ENCODE measurements at places on chromosomes 5 and 9.
A peak's percentile ranks its signal among the peaks of the same experiment; 100 is the strongest.

GRCh38 chr9:93594041-93594756 lies 17.8 kb downstream of the PHF2 start:
- DNase-seq = no peak

- DNase-seq = no peak
These were observed 214.7 kb downstream of the DENND1A start for GRCh38 chr9:123715258-123715657.

DNA sequence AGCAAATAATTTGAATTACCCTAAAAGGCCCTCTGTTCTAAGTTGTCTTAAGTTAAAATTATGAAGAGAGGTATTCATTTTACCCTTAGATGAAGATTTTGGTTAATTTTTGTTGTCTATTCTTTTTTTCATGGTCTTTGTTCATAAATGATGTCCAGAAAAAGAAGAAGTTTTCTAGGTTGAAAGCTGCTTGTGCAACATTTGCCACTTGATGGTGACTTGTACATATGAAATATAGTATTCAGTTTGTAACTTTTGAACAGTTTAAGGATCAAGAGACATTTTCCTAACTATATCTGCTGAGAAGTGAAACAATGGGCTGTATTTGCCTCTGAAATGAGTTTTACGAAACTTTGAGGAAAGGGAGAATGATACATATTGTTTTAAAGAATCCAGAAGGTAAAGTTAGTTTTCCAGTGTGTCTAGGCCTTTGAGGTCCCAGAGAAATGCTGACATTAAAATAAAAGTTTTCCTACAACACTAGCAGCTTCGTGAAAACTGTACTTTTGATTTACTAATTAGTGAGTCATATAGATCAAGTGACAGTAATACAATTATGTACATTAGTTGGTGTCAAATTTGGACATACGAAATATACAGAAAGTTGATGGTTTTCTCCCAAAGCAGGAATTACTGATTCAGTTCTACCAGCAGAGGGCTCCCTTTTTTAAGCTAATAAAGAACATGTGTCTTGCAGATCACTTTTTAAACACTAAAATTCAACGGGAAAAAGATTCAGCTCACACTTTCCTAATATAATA lies 70.5 kb downstream of the PIK3R1 start:
- peak; percentile 77 for DNase-seq

GRCh38 chr9:95134457-95134881 lies 183.0 kb downstream of the FANCC start:
- DNase-seq = no peak

- DNase-seq = no peak
These were observed 39.4 kb downstream of the NNT start for GRCh38 chr5:43642428-43642827.

DNA sequence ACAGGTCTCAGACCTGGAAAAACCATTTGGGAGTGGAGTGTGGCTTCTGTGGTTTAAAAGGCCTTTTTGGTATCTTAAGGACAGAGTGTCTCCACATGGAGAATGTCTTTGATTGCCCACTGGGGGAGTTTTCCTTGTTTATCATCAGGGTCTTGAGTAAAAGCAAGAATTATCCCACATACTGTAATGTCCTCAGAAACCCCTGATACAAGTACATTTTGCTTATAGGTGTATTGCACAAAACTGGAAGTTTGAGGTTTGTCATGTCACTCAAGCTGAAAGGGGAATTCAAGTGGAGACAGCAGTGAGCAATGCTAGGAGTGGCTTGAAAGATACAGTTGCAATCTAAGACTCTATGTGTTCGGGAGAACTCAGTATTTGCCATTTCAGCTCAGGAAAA lies 62.7 kb upstream of the GRAMD2B start:
- DNase-seq = no peak

DNA sequence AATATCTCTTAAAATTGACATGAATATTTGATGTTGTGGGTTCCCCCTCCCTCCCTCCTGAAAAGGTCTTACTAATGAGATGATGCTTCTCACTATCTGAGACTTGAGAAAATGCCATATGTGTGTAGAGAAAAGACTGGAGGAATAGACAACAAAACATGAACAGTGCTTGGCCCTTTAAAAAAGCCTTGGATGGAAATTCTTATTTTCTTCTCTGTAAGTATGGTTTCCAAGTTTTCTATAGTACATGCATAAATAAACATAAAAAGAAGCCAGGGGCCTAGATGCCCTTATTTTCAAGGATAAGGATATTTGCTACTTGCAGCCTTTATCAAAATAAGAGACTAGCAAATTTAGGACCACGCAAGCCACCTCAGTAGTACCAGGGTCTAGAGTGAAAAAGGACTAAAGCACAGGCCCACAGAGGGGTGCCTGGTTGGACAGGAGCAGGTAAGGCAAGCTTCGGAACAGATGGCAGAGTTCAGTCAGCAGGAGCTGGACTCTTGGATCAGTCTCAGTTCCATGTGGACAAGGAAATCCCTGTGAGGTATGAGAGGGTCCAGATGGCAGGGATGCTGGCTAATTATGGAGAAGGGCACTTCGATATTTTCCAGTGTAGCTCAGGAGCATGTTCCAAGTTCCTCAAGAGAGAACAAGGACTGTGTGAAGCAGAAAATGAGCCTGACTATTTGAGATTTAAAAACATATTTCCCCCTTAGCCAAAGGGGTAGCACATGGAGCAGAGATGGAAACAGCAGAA lies 4.6 kb upstream of the ANP32B start:
- no peak for DNase-seq

DNA sequence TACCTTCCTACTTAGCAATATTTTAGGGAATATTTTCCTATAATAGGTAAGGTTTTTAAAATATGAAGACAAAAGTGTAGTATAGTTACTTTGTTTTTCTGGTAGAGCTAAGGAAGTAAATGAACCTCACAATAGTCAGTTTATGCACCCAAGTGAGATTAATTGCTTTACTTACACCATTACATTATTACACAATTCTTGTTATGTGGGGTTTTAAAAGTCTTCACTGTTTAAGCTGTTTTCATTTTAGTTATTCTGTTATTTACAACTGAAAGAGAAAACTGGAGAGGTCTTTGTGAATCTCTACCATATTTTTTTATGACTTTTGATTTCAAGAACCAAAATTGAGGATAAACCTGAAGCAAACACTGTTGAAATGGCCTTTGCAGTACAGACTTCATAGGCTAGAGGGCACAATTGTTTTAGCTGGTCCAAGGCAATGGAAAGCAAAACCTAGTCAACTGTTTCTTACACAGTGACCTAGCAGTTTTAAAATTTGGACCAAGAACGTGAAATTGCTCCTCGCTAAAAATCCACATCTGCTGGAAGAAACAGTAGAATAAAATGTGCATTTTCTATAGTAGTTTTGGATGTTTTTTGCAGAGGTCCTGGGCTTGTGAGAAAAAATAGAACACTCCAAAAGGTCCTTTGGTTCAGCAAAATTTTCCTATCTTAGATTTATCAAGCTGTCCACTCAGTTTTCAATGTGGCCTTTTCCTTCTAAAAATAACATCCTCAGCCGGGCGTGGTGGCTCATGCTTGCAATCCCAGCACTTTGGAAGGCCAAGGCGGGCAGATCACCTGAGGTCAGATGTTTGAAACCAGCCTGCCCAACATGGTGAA lies 66.4 kb upstream of the FER start:
- DNase-seq = peak; percentile 86

DNA sequence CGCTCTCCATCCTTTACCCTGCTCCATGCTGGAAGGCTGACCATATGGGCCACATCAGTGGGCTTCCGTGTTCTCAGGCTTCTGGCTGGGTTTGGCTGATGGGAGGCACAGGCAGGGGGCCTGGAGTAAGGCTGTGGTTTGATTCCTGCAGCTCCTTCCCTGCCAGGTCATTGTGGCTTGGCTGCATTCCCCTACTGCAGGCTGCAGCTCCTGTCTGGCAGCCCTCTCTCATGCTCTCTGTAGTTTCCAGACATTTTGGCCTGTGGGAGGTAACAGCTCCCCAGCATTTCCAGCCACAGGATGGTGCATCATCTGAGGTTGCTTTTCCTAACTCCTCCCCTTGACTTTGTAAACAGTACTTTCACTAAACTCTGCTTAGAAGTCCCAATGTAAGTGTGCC lies 102.0 kb upstream of the PTPN3 start:
- no peak for DNase-seq

GRCh38 chr9:106670418-106670817 lies 192.5 kb upstream of the ZNF462 start:
- no peak for DNase-seq

DNA sequence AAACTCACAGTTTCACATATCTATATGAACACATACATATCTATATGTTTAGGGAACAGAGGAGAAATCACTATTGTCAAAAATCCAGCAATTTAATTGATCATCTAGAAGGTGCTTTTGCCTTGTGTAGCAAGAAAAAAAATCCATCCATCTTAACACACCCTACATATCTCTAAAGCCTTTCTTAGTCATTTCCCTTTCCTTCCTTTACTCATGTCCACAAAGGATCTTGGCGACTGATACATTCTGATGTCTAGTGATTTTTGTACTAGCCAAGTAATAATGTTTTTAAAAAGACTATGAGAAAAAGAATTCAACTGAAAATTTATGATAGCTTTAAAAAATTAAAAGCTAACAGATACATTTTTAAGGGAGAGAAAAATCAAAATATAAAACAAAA lies 22.5 kb downstream of the ZDHHC21 start:
- no peak for DNase-seq

- no peak for DNase-seq
These were observed 158.6 kb upstream of the GNA14 start for GRCh38 chr9:77806741-77807140.

GRCh38 chr9:75109210-75109839 lies 21.0 kb downstream of the OSTF1 start:
- DNase-seq = no peak

GRCh38 chr9:126883636-126884035 lies 23.2 kb downstream of the ZBTB34 start:
- DNase-seq = no peak

DNA sequence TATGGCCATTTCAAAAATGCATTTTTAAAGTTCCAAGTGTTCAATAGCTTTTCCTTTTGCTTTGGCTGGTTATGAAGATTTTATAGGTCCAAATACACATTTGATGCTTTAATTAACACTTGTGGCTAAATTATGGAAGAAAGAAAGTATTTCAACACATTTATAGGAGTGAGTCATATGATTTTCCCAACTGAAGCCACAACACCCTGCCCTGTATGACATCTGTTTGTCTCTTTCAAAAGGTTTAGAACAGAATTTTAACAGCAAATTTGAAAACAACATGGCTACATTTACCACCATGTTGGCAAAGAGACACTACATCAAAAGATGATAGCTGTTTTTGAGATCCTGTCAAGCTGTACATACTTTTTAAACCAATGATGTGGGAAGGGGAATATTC lies 99.4 kb downstream of the TMEM174 start:
- no peak for DNase-seq

DNA sequence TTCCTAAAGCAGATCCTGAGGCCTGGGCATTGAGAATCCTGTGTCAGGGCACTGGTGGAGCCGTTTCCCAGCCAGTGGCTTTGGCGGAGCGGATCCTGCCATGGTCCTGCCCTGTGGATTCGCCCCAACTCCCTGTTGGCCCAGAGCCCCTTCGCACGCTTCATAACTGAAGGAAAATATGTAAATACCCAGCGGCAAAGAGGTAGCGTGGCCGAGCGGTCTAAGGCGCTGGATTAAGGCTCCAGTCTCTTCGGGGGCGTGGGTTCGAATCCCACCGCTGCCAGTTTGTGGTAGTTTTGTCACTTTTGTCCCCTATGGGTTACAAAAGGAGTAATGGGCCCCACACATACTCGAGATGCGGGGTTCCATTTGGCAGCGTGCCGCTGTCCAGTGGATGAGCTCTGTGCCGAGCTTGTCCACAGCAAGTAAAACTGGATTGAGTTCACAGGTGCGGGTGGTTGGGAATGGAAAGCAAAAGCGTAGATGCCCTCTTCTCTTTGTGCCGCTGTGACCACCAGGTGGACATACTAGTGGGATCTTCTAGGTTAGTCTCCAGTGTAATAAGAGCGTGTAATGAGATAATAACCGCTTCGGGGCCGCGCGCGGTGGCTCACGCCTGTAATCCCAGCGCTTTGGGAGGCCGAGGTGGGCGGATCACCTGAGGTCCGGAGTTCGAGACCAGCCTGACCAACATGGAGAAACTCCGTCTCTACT lies 17.3 kb downstream of the TRIM7 start:
- DNase-seq = peak; percentile 81

- no peak for DNase-seq
These were observed 106.2 kb downstream of the IZUMO3 start for GRCh38 chr9:24439456-24439855.

GRCh38 chr9:75880618-75881017 lies 9.9 kb upstream of the PCSK5 start:
- no peak for DNase-seq
